ENCODE measurements at places on chromosomes 4 and X.

DNA sequence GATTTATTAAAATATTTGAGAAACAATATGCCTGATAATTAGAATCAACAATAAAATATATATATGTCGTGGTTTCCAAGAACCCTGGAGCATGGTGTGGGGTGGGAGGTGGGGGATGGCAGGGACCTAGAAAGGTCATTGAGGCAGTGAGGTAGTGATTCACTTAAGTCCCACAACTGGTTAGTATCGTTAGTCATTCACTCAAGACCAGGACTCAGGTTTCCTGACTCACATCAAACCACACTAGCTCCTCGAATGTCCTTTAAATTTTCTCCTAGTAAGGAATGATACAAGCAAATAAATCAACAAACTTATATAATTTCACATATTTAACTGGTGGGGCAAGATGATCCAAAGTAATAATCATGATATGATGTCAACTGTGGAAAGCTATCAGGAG, 158.8 kb upstream of the AADAT start:
- no peak for DNase-seq

DNA sequence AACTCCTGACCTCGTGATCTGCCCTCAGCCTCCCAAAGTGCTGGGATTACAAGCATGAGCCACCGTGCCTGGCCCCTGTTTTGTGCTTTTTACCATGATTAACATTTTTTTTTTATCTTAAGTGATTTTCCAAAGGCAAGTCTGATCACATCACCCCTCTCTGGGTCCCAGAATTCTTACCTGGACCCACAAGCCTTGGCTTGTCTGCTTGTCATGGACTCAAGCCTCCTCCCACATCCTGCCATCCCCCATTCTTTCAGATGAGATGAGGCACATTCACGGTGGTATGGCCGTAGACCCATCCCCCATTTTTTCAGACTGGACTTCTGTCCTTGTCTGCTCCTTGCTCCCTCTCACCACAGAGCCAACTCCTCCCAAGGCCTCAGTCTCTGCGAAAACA, 55.3 kb downstream of the APLN start:
- no peak for DNase-seq

GRCh38 chr4:52780617-52781354, 29.6 kb upstream of the ERVMER34-1 start:
- no peak for DNase-seq

- no peak for DNase-seq
Observed at GRCh38 chrX:111503485-111503993, 7.9 kb upstream of the SERTM2 start.

GRCh38 chr4:70925418-70925817, 23.2 kb downstream of the MOB1B start:
- no peak for DNase-seq

DNA sequence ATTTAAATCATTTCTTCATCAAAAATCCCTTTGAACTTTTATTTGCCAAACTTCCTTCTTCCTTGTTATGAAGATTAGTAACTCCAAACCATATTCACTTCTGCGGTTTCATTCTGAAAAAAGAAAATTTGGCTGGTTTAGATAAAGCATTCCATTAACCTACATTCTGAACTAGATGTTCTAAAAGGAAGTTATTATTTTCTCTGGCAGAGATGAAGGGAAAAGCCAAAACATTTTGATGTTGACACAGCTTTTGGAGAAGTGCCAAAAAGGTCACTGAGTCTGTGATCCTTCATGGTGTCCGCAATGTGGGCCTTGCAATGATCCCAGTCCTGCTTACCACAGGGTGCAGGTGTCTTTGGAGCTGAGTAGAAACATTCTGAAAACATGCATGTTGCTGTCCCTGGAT, 36.0 kb downstream of the CXCL8 start:
- DNase-seq, result no peak

DNA sequence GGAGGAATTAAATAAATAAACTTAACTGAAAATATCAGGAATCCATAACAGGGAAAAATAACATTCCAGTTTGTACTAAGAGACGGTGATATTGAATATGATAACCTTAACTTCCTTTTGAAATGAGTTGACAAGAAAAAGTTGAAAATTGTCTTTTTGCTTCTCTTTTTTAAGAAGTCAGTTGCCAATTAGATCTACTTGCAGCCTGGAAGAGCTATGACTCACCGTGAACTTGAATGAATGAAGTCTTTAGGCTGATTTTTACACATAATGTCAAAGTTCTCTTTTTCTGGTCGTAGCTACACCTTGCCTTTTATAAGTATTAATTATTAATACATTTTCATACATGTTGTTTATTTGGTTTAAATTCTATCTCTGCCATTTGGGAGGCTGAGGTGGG, 94.4 kb upstream of the HPGD start:
- no peak for DNase-seq

Data from nephron progenitor cell (in vitro differentiated cells).